ENCODE measurements at places on chromosomes 16 and 17. TPM values are rescaled to one million over a fixed set of nuclear protein-coding genes. Genes with fewer than 3 reads are reported as not detected.

SNTB2 gene
- total RNA-seq, result 58.3 TPM

COA3 gene
- total RNA-seq, result 76.7 TPM

G6PC1 gene
- not detected for total RNA-seq

ATP2A1 gene
- 0.28 TPM for total RNA-seq

CA4 gene
- 0.14 TPM for total RNA-seq

HEATR9 gene
- not detected for total RNA-seq

SPIRE2 gene
- 1.00 TPM for total RNA-seq

TERB1 gene
- total RNA-seq, result 0.09 TPM

PIMREG gene
- 4.3 TPM for total RNA-seq

SLFN5 gene
- total RNA-seq, result 61.7 TPM

TMUB2 gene
- 32.9 TPM for total RNA-seq

EVPLL gene
- total RNA-seq, result not detected

SLC6A2 gene
- not detected for total RNA-seq

SLC13A5 gene
- total RNA-seq, result not detected

PDILT gene
- not detected for total RNA-seq

CTRB2 gene
- not detected for total RNA-seq

CCL7 gene
- 1.0 TPM for total RNA-seq

MT3 gene
- 0.37 TPM for total RNA-seq

PRAC2 gene
- 0.46 TPM for total RNA-seq

TCAP gene
- total RNA-seq, result 0.37 TPM

NRN1L gene
- total RNA-seq, result 0.14 TPM

SRL gene
- 0.09 TPM for total RNA-seq

TCF25 gene
- 209 TPM for total RNA-seq

All from smooth muscle cell of bladder (primary cell).